ENCODE measurements at places on chromosomes 1 and 21.

- DNase-seq = no peak
Measured at GRCh38 chr1:191398551-191398950, 759.7 kb upstream of the RGS18 start.

GRCh38 chr21:35102488-35103371 is 53.6 kb upstream of the RUNX1 start:
- DNase-seq = no peak

DNA sequence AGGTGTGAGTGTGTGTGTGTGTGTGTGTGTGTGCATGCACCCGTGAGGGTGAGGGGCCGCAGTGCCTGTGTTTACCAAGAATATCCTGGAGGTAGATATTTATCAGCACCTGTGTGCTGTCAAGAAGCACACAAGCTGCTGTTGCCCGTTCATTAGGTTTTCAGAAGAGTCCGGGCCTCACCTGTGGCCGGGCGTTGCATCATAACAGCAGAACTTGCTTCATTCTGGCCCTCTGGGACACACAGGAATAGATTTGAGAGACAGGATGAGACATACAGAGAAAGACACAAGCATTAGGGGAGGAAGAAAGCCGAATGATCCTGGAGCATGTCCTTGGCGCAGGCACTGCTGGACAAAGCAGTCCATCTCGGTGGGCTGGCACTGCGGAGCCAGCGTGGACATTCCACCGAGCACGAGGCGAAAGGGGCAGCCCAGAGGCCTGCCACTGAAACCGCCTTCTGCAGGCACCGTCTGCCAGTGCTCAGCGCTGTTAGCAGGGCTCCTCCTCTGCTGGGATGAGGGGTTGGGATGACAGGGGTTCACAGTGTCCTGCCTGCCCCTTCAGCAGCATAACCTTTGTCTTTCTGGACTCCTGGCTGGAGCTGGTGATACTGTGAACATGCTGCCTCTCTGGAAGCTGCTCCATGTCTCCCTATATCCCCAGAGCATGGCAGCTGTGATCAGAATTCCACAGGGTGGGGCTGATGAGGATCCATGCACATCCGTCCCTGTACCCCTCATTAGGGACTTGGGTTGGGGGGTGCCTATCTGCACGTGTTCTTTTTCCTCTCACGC is 81.1 kb downstream of the PEX14 start:
- DNase-seq = no peak

DNA sequence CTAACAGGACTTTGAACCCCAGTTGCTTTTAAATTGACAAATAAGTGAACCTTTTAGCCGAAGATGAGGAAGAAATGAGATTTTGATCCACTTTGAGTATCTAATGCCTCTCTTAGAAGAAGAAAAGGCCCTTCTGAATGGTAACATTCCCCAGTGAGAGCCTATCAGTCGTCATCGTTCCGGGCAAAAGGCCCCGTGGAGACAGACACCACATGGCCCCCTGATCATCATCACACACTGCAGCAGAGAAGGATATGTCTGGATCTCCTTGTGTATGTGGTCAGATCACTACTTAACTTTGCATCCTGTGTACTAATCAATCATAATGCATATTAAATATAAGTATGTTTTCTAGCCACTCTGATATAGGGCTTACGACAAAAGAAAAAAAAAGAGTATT is 87.3 kb upstream of the SMYD2 start:
- DNase-seq = no peak

DNA sequence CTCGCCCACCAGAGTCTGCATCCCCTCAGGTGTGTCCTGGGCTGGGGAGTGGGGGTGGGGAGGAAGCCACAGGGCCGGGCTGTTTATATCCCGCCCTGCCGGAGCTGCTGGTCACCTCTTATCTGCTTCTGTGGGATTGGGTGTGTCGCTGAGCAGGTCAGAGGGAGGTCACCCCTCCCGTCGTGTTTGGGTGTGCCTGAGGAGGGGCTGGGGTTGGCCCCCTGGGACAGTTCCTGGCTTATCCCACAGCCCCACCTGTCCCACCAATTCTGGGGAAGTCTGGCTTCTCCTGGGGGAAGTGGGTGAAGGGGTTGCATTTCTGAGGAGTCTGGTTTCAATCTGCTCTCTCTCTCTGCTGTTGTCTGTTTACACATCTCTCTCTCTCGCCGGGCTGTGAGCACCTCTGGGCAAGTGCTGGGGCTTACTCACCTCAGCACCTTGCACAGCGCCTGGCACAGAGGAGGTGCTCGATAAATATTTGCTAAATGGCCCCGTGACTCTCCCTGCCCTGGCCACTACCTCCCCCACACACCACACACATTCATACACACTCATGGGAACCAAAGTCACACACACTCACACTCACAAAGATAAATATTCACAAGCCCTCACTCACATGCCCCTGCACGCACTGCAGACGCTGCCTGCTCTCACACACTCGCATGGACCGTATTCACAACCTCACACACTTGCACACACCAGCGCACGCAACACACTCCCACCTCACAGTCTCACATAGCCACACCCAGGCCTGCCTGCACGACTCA is 8.3 kb downstream of the ELF3 start:
- DNase-seq = no peak

- no peak for DNase-seq
Measured at GRCh38 chr1:244224487-244225430, 173.7 kb downstream of the ZBTB18 start.

GRCh38 chr1:116521186-116521585 is 49.6 kb downstream of the CD58 start:
- no peak for DNase-seq

- DNase-seq = no peak
Measured at GRCh38 chr1:177525176-177525575, 354.4 kb downstream of the BRINP2 start.

- no peak for DNase-seq
Measured at GRCh38 chr21:42711667-42712066, 58.2 kb downstream of the PDE9A start.

DNA sequence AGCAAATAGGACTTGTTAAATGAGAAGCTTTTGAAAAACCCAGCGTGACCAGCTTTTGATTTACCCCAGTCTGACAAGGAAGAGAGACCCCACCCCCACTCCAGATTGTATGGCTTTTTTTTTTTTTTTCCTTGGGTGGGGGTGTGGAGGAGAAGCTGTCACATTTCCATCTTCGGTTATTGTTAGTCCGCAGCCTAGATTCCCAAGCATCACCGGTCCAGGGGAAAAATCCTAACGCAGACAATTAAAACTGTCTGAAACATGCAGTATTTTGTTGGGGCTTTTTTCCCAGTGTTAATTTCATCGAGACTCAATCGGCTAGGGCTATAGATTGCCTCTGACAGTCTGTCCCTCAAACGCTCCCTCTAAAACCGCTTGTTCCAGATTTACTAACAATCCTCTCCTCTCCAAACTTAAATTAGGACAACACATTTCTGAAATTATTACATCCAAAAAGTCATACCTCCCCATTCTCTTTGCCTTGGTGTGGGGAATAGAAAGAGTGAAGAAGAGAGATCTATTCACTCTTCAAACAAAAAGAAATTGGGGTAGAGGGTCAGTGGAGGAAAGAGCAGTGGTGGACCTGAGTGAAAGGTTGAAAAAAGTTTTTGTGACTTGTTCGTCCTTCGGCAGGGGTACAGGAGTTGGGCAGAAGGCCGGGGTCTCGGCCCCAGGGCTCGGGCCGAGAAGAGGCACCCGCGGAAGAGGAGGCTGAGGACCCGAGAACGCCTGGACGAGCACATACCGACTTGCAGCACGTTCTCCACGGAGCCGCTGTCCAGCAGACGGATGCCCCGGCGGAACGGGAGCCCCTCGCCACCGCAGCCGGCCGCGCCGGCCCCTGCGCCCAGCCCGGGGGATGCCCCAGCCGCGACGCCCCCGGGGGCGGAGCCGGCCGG is 1.1 kb downstream of the ZSWIM5 start:
- no peak for DNase-seq

DNA sequence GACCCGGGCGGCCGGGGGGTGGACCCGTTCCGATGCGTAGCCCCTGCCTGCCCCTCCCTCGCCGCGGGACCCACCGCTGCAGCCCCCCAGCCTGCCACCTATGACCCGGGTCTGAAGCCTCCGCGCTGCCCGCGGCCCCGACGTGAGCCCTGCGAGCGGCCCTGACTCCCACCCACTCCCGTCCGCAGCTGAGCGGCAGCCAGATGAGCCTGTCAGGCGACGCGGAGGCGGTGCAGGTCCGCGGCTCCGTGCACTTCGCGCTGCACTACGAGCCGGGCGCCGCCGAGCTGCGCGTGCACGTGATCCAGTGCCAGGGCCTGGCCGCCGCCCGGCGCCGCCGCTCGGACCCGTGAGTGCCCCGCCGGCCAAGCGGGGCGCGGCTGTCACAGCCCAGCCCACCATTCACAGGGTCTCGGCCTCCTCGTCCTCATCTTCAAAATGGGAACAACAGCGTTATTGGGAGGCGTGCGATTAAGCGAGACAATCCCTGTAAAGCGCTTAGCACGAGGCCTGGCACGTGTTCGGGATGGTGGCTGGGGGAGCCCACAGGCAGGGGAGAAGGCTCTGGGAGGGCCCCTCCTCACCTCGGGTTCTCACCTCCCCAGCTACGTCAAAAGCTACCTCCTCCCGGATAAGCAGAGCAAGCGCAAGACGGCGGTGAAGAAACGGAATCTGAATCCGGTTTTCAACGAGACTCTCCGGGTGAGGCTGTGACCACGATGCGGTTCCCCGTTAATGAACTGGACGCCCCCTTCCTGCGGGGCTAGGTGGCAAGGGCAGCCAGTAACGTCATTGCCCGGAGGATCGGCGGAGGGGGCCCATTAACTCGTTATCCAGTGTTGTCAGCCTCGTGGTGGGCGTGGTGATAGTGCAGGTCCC is 8.2 kb downstream of the SYTL1 start:
- no peak for DNase-seq

DNA sequence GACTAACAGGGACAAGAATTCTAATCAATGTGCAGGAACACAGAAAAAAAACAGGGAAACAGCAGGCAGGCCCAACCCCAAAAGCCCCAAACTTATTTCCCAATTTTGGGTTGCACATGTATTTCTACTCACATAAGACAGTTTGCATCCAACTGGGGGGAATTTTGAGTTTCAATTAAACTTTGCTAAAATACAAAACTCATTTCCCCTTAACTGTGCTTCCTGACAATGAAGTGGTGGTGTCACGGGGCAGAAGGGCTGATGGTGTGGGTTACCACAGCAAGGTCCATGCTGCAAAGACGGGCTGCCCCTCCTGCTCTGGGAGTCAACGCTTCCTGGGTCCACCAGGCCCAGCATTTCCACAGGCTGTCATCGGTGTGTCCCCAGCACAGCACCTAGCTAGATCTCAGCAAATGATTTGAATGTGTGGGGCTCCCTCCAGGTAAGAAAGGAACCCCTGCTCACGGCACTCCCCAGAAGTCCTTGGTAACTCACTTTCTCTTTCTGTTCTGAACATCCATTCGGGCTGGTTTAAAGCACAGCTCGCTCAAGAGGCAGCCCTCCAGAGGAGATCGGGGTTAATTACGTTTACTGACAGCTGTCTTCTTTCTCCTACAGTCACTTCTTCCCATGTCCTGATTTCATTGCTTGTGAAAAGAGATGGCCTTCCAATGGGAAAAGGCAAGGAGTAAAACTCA is 27.4 kb downstream of the HIVEP3 start:
- DNase-seq = no peak

GRCh38 chr1:65230731-65231481 is 78.4 kb upstream of the DNAJC6 start:
- no peak for DNase-seq

GRCh38 chr1:38541223-38541622 is 318.3 kb downstream of the RRAGC start:
- no peak for DNase-seq

DNA sequence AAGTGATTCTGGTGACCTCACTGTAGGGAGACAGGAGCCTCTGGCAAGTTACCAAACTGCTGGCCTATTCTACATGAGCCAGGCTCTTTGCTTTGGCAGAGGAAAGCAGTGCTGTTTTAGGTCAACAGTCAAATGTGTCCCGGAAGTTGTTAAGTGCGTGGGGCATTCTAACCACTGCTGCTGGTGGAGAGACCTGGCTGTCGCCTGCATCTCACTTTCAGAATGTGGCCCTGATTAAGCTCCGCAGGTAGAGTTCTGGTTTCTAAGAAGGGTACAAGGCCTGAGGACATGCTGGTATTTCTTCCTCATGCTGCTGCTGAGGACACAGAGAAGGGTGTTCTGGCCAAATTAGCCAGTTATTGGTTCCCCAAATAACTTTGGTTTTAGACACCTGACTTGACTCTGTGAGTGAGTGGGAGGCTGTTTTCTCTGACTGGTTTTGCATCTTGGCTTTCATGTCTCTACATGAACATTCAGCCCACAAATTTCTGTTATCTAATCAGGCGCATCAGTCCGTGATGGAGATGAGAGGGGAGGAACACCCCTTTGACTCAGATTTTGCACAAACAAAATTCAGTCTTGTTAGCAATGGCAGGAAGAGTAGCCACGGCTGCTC is 120.8 kb downstream of the LMO4 start:
- DNase-seq = no peak

All from chondrocyte (in vitro differentiated cells).